ENCODE measurements at places on chromosomes 11 and 22.

GRCh38 chr22:21927174-21927823 is 25.3 kb downstream of the PPM1F start:
- no peak for DNase-seq

DNA sequence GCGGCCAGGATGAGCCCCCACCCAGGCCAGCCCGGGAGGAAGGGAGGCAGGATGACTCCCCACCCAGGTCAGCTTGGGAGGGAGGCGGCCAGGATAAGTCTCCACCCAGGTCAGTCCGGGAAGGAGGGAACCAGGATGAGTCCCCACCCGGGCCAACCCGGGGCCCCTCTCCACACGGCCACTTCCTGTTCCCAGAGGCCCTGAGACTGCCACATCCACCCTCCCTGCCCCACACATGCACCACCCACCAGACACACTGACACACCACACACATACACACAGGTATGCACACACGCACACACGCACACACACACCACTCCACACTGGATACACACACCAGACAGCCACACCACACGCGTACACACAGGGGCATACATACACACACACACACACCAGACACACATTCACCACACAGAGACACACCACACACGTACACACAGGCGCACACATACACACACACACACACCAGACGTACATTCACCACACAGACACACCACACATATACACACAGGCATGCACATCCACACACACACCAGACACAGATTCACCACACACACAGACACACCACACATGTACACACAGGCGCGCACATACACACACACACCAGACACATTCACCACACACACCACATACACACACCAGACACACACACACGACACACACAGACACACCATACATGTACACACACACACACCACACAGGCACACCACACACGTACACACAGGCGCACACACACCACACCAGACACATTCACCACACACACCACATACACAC is 84.9 kb upstream of the PRR5 start:
- DNase-seq: no peak

- DNase-seq: no peak
These were observed 26.5 kb upstream of the PRDM10 start for GRCh38 chr11:130029137-130029536.

- no peak for DNase-seq
These were observed 107.2 kb downstream of the MPPED2 start for GRCh38 chr11:30478923-30479322.

DNA sequence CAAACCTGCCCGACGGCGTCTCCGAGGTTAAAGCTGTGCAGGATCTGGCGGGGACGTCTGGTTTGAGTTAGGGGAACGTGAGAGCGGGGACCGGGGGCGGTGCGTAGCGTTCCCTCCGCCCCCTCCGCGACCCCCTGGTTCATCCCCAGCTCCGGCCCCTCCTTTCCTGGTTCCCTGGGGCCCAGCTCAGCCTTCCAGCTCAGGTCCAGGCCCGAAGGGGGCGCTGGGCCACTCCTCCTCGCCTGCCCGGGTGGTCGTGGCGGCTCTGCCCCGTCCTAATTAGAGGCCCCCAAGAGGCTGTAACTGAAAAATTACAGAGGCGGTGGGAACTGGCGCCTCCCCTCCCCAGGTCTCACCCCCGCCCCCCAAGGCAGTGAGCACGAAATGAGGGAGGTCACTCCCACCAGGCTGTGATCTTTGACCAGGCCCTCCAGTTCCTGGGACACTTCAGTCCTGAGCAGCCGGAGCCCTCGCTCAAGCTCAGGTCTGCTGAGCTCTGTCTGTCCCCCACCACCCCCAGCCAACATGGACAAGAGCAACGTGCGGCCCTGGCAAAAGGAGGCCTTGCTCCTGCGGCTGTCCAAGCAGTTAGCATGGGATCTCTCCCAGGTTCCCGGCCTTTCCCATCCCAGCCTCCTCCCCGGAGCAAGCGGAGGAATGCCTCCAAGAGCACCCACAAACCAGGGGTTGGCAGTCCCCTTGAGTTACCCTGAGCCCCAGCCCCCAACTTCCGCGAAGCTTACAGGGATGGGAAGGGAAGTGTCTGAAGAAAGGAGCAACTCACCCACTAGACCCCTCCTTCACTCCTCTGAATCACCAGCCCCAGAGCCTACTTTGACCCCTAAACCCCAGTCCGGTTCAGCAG is 3.3 kb downstream of the CD248 start:
- no peak for DNase-seq

DNA sequence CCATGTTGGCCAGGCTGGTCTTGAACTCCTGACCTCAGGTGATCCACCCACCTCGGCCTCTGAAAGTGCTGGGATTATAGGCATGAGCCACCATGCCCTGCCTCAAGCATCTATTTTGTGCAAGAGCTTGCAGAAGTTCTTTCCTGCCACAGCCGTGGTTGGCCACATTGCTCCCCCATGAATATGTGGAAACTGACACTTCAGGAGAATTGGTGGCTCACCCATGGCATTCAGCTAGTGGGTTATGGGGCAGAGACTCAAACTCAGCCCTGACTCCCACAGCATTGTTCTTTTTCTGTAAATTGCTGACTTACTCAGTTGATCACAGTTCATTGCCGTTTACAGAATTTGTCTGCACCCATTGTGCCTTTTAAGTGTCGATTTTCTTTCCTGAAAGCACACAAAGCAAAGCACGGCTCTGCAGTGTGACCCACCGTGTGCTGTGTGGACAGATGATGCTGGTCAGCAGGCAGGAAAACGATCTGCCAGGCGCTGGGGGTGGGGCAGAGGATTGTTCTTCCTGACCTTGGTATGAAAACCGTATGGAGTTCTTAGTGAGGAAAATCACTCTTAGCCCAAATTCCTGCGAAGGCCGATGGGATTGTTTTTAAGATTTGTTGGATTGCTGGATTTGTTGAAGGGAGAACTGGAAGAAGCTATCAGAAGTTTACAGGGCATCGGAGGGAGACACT is 115.6 kb downstream of the PTPRJ start:
- DNase-seq: no peak

DNA sequence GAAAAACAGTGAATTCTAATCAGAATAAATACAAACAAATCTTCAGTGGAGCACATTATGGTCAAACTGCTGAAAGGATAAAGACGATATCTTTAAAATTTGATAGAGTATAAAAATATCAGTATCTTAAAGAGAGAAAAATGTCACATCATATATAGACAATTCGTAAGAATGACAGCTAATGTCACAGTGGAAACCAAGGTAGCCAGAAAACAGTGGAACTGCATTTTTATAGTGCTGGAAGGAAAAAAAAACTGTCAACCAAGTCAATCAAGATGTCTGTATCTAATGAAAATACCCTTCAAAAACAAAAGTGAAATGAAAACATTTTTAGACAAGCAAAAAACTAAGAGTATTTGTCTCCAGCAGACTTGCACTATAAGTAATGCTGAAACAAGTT is 73.4 kb upstream of the HMGXB4 start:
- DNase-seq: no peak
